Vein endothelial cell (primary cell): ENCODE measurements at places on chromosomes 1 and 21. TPM values are rescaled to one million over a fixed set of nuclear protein-coding genes. Genes with fewer than 3 reads are reported as not detected.

The NFASC gene
- under 0.01 TPM in 1 of 2 replicates, not detected in the other for total RNA-seq

The CSRP1 gene
- 349 and 445 TPM in 2 replicates for total RNA-seq

The FNBP1L gene
- 63.4 and 82.3 TPM in 2 replicates for total RNA-seq

The PM20D1 gene
- under 0.01 TPM in 1 of 2 replicates, not detected in the other for total RNA-seq

The OR2L8 gene
- not detected in 2 replicates for total RNA-seq
